ENCODE measurements at places on chromosomes 3 and 15. TPM values are rescaled to one million over a fixed set of nuclear protein-coding genes. Genes with fewer than 3 reads are reported as not detected.

DNA sequence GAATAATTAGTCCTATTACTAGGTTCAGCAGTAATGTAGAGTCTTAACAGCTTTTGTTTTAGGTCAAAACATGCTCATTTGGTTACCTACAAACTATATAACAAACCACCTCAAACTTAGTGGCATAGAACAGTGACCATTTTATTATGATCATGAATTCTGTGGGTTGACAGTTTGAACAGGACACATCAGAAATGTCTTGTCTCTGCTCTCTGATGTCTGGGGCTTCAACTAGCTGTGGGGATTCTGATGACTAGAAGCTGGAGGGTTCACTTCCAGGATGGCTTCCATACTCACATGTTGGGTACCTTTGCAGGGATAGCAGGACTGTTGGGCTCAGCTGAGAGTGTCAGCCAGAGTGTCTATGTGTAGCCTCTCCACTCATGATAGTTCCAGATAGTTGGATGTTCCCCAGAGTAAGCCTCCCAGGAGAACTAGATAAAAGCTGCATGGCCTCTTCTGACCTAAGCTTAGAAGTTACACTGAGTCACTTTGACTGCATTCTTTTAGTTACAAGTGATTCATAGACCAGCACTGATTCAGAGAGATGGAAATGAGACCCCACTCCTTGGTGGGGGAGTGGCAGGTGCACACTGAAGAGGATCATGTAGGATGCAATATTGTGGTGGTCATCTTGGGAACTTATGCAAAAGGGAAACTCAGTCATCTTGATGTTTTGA is 32.6 kb downstream of the PLCL2 start:
- no peak for DNase-seq
- H3K27ac ChIP-seq = no peak overlapping the region
- H3K4me1 ChIP-seq = peaks cover 4% of the 10 kb centered on the region
- H3K4me3 ChIP-seq = no peak overlapping the region

- no peak overlapping the region for H3K4me3 ChIP-seq
- no peaks in the 10 kb centered on the region for H3K4me1 ChIP-seq
- H3K27me3 ChIP-seq = no peaks in the 10 kb centered on the region
- no peak overlapping the region for H3K27ac ChIP-seq
Measured at GRCh38 chr3:65963787-65964677, 74.7 kb downstream of the MAGI1 start.

- peaks cover 5% of the 10 kb centered on the region for H3K27me3 ChIP-seq
- H3K4me1 ChIP-seq = no peaks in the 10 kb centered on the region
- H3K27ac ChIP-seq = no peak overlapping the region
- H3K36me3 ChIP-seq = no peaks in the 10 kb centered on the region
- no peak overlapping the region for H3K4me3 ChIP-seq
- DNase-seq = no peak
Measured at GRCh38 chr15:92421976-92422375, 28.3 kb downstream of the ST8SIA2 start.

GRCh38 chr3:18288243-18288642 is 136.9 kb downstream of the SATB1 start:
- H3K36me3 ChIP-seq = no peaks in the 10 kb centered on the region
- no peak overlapping the region for H3K27ac ChIP-seq
- H3K27me3 ChIP-seq = peaks cover 5% of the 10 kb centered on the region
- DNase-seq = no peak

- H3K27me3 ChIP-seq = no peaks in the 10 kb centered on the region
- H3K4me3 ChIP-seq = no peak overlapping the region
- peaks cover 66% of the 10 kb centered on the region for H3K36me3 ChIP-seq
Measured at GRCh38 chr15:90611157-90611556, 81.4 kb downstream of the CRTC3 start.

The KCNMB3 gene
- 0.99 TPM for total RNA-seq

GRCh38 chr3:102182162-102182561 is 252.7 kb upstream of the ZPLD1 start:
- H3K4me1 ChIP-seq = peaks cover 12% of the 10 kb centered on the region
- H3K27ac ChIP-seq = no peak overlapping the region
- H3K27me3 ChIP-seq = no peaks in the 10 kb centered on the region
- H3K36me3 ChIP-seq = no peaks in the 10 kb centered on the region

DNA sequence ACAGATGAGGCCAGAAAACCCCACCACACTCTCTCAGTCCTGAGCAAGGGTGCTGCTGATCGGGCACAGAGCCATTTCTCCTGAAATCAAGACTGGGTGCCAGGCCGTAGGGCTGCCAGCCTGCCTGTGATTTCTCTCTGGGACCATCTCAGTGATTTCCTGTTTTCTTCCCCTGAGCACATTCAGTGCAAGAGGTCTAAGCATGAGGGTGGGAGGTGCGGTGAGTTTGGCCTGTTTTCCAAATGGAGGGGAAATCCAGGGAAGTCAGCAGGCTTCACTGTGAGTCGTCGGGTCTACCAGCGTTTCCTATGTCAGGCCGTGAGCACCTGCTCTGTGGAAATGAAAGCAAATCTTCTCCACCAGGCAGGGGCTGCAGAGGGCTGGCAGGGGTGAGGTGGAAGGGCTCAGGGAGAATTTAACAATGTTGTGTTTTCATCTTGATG is 82.3 kb downstream of the ST6GAL1 start:
- peaks cover 19% of the 10 kb centered on the region for H3K36me3 ChIP-seq
- peak overlapping the region; percentile 56 for H3K27ac ChIP-seq
- no peaks in the 10 kb centered on the region for H3K27me3 ChIP-seq
- DNase-seq = peak; percentile 77

DNA sequence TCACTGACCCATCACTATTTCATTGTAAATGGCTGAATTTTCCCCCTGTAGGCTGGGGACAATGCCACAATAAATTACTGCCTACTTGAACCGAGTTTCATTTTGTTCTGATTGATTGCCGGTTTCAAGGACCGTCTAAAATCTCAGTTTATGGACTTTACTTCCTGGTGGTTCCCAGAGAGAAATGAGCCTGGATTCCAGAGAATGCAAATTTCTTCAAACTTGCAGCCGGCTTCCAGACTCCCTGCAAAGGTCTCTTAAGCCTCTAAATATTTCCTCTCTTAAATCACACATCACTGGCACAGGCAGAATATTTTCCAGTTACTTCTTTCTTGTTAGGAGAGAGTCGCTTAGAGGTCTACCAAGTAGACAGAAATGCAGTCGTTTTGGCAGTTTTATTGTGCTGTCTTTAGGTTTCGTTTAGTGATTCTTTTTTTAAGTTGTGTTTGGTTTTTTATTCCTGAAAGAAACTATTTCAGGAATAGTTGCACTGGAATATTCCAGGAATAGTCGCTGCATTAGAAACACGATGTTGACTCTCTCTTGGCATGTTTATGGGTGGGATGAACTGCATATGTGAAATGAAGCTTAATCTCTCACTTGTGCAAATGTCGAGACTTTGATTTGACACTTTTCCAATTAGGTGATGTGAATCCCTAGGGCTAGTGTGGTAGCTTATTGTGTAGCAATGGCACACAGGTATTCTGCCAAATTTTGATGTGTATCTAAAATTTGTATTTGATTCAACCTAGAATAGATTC is 284.1 kb upstream of the NR2E3 start:
- no peaks in the 10 kb centered on the region for H3K36me3 ChIP-seq
- no peak overlapping the region for H3K27ac ChIP-seq
- no peaks in the 10 kb centered on the region for H3K4me1 ChIP-seq
- H3K27me3 ChIP-seq = peaks cover 5% of the 10 kb centered on the region
- DNase-seq = no peak
